HAP-1 (cell line): ENCODE measurements at places on chromosomes 2 and 18.

- no peak for DNase-seq
Observed at GRCh38 chr2:133791191-133791590, 222.9 kb upstream of the NCKAP5 start.

DNA sequence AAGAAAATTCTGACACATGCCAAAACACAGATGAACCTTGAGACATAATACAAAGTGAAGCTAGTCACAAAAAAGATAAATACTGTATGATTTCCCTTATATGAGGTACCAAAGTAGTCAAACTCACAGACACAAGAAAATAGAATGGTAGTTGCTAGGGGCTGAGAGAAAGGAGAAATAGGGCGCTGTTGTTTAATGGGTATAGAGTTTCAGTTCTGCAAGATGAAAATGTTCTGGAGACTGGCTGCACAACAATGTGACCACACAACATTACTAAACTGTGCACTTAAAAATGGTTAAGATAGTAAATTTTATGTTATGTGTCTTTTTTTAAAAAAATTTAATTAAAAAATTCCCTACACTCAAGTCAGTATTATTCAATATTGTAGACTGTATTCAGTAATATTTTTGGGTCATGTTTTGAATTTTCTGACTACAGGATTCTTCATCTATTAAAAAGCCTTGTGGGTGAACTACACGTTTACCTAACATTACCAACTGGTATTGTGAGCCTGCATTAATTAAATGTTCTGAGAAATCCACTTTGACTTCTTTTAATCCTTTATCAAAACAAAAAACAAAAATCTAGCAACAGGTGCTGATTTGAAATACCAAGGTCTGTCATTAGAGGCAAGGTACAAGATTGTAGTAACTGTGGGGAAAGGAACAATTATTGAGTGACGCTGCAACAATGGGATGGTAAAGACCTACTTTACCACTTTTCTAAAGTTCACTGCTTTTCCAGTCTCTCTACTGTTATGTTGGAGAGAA, 140.8 kb upstream of the ZFP36L2 start:
- no peak for DNase-seq

- no peak for DNase-seq
Observed at GRCh38 chr2:232871835-232872736, 2.0 kb downstream of the SNORC start.

GRCh38 chr18:2368102-2368501, 203.2 kb downstream of the METTL4 start:
- DNase-seq, result no peak

DNA sequence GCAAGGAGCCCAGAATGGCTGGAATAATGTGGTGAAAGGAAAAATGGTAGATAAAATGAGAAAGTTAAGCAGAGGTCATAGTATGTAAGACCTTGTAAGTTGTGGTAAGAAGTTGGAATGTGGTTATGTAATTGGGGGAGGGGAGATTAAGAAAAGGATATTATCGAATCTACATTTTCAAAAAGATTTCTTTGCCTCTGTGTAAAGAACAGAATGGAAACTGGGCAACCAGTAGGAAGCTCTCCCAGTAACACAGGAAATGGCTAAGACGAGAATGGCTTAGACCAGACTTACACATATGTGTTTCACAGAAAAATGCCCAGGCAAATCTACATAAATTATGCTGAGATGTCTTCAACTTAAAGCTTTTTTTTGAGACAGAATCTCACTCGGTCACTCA, 13.2 kb downstream of the MEMO1 start:
- no peak for DNase-seq
